ENCODE measurements at places on chromosomes 3 and 15.

DNA sequence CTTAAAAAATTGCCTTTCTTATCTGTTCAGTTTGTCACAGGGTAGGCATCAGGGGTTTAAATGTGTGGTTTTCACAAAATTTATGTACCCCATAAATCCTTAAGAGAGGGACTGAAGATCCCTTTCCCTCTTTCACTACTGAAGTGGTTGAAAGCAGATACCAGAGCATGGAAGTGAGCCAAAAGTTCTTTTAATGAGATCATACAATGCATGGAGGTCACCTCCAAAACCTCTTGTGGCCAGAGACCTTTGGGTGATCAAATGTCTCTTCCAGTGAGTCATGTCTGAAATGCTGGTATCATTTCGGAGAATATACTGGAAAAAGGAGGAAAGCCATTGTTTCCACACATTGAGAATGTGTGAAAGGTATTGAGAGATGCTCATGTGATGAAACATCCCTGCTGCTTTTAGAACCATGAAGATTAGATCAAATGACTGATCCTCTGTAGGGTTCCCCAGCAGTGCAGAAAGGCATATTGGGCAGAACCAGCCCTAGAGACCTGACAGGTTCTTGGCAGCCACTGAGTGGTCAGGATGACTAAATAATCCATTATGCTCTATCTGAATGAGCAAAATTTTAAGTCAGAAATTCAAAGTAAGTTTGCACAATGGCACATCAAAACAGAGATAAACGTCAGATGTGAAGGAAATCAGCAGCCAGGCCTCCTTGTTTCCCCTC is 165.8 kb upstream of the SLC2A2 start:
- DNase-seq, result no peak

DNA sequence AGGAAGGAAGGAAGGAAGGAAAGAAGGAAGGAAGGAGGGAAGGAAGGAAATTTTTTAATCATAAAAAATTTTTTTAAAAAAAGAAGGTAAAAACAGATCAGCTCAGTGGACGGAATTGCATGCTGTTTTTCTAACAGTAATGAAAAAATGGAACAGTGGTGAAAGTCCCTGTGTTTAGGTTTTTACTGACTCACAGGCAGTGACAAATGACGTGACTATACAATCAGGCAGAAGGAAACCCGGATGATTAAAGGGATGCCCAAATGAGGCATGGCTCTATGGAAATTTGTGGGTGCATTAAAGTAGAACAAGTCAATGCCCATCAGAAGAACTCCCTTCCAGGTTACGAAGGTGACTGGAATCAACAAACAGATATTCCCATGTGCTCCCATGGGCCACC is 135.0 kb downstream of the IMPG2 start:
- DNase-seq, result no peak

DNA sequence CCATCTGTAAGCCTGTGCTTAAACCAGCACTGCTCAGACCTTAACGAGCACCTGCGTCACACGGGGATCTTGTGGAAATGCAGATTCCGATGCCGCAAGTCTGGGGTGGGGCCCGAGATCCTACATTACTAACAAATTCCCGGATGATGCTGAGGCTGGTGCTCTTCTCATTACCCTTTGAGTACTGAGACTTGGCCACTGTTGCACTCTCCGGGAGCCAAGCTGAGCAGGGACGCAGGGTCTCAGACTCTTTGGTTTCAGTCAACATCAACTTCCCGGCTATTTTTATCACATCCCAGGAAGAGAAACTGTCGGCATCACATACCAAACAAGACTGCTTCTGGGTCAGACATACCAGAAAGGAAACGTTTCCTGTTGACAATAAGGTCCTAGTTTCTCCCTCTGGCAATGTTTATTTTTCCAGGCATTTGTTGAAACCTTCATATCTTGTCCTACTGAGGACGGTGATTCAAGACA is 276.6 kb downstream of the SHQ1 start:
- no peak for DNase-seq

- no peak for DNase-seq
Measured at GRCh38 chr15:51833772-51834171, 4.3 kb downstream of the TMOD3 start.

DNA sequence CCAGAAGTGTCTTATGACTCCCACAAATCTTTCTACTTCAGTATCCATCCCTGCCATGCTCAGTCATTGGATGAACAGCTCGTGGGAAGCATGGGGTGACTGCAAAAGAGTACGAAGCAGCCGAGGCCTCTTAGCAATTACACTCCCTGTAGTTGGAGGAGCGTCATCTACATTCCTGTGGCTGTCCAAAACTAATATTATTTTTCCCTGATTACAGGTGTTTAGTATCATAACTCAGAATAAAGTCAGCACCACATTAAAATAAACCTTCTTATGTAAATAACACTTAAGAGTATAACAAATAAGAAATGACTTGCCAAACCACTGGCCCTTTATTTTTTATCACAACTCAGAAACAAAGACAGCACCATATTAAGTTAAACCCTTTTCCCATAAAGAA is 141.5 kb downstream of the PLOD2 start:
- no peak for DNase-seq

DNA sequence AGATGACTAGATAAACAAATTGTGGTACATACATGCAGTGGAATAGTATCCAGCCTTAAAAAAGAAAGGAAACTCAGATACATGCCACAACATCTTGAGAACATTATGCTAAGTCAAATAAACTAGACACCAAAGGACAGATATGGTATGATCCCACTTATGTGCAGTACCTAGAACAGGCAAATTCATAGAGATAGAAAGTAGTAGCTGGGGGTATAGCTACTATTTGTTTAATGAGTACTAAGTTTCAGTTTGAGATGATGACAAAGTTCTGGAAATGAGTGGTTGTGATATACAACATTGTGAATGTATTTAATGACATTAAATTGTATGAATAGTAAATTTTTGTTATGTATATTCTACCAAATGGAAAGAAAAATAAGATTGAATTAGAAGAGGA is 477.2 kb upstream of the CFAP20DC start:
- no peak for DNase-seq

DNA sequence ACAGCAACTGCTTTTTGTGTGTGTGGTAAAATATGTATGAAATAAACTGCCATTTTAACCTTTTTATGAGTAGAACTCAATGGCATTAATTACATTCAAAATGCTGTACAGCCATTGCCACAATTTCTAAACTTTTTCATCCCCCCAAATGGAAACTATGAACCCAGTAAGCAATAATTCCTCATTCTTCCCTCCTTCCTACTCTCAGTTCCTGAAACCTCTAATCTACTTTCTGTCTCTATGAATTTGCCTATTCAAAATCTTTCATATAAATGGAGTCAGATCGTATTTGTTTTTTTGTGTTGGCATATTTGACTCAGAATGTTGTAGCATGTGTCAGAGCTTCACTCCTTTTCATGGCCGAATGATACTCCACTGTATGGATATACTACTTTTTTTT is 5.3 kb upstream of the BLM start:
- no peak for DNase-seq

GRCh38 chr3:196219970-196220311 is 3.6 kb downstream of the SLC51A start:
- no peak for DNase-seq

- DNase-seq, result no peak
Measured at GRCh38 chr15:36066757-36067156, 512.7 kb upstream of the CDIN1 start.

DNA sequence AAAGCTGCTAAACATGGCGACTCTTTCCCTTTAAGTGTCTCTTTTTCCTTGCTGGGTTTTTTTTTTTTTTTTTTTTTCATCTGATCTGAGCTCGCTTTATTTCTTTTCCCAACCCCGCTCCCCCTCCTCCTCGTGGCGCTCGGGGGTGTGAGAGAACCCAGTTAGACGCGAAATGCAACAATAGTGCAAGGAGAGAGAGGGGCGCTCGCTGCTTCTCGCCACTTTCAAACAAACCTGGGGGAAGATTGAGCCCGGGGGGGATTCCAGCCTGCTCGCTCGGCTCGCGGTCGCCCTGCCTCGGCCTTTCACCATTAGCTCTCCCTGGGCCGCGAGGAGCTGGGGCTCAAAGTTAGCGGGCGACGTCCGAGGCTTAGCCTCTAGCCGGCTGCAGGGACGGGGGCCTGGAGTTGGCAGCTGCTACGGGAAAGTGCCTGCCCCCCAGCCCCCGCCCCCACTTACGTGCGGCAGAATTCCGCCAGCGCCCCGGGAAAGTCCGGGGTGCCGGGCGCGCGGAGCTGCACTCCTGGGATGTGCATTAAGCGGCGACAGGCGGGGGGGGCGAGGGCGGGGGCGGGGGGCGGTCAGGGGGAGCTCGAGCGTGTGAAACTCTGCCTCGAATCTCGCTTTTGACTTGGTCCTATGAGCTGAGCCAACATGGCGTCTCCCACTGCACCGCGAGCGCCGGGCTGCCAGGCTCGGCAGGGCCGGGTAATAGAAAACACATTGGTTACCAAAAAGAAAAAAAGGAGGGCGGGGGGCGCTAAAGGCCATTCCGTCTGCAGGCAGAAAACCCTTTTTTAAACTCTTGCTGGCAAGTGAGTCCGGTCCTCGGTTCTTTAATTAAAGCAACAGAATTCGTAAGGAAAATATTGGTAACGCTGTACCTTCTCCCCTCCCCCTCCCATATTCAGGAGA is 10.4 kb downstream of the NR2F2 start:
- DNase-seq, result no peak

DNA sequence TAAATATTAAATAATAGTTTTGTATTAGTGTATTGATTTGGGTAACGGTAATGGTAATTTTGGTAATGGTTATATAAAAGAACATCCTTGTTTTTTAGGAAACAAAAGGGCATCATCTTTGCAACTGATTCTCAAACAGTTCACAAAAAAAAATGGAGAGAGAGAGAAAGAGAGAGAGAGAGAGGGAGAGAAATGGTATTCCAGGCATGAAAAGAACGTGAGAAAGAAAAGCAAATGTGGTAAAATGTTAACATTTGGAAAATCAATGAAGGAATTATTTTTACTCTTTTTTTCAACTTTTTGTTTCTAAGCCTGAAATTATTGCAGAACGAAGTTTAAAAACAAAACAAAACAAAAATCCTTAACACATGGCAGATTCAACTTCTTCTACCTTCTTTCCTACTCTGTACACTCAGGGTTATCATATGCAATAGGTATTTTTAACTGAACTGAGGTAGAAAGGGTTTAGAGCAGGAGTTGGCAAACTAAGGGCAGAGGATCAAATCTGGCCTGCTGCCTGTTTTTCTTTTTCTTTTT is 2.2 kb upstream of the GLB1 start:
- no peak for DNase-seq

DNA sequence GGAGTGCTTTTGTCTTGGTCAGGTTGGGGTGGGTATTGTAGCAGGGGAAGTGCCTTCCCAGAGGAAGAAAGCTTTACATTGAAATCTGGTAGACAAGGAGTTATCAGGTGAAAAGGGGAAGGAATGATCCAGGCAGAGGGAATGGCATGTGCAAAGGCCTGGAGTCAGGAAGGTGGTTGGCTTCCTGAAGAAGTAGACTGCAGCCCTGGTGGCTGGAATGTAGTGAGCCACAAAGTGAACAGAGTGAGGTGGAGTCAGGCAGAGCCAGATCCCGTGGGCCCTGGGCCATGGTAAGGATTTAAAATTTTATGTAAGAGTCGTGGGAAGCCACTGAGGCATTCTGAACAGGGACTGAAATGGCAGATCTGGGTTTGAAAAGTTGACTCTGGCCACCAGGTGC is 58.3 kb downstream of the RAB11A start:
- DNase-seq, result no peak

DNA sequence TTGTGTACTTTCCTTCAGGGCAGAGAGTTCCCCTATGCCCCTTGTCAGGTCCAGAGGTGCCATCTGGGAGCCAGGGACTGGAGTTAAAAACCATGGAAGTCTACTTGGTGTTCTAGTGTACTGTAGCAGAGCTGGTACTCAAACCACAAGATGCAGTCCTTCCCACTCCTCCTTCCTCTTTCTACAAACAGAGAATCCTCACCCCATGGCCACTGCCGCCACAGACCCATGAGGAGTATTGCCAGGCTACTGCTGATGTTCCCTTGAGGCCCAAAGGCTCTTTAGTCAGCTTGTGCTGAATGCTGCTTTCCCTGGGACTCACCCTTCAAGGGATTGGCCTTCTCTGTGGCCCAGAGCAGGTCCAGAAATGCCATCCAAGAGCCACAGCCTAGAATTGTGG is 229.2 kb upstream of the ZPLD1 start:
- DNase-seq, result no peak

GRCh38 chr15:101361418-101361817 is 66.4 kb upstream of the SNRPA1 start:
- DNase-seq, result no peak

- DNase-seq, result no peak
Measured at GRCh38 chr3:177263615-177264368, 66.5 kb upstream of the TBL1XR1 start.

DNA sequence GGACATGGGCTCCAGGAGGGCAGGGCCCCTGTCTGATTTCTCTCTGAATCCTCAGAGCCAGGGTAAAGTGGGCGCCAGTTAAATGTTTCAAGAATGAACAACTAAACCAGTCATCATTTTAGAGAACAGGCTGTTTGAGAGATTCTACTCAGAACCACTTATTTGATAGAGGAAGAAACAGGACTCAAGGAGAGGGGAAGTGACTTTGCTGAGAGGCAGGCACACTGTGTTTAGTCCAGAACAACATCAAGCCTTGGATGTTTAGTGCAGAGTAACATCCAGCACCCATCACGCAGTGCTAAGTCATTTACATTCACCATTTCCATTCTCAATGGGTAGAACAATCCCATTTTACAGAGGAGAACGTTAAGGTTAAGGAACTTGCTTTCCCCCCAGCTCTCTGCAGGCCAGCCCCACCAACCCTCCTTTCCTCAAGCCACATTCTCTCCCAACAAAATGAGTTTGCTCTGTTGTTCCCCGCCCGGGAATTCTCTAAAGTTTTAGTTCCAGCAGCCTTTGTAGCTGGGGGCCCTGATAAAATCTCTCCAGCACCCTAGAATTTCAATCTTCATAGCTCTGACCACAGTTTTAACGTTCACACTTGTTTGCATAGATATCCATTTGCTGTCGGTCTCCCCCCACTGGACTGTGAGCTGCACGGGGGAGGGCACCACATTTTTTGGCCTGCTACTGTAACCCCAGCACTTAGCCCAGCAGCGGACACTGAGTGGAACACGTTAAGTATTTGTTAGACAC is 962 bp downstream of the NMNAT3 start:
- DNase-seq, result no peak

GRCh38 chr3:40800343-40800742 is 275.6 kb downstream of the ZNF621 start:
- DNase-seq, result no peak
